Stimulated activated effector memory CD8-positive, alpha-beta T cell treated with anti-CD3 and anti-CD28 coated beads, Interleukin-12 subunit alpha, Interleukin-12 subunit beta, amount 100 ng/mL, for 72 hours (primary cell): ENCODE measurements at places on chromosomes 3 and 15.

- DNase-seq: no peak
These were observed 38.7 kb upstream of the SLCO2A1 start for GRCh38 chr3:134068429-134068828.

GRCh38 chr3:126307591-126308393 is 49.4 kb downstream of the KLF15 start:
- DNase-seq: peak; percentile 20

- no peak for DNase-seq
These were observed 78.1 kb downstream of the CADPS start for GRCh38 chr3:62797132-62797531.

GRCh38 chr15:90097475-90097874 is 4.8 kb downstream of the IDH2 start:
- DNase-seq: peak; percentile 78

DNA sequence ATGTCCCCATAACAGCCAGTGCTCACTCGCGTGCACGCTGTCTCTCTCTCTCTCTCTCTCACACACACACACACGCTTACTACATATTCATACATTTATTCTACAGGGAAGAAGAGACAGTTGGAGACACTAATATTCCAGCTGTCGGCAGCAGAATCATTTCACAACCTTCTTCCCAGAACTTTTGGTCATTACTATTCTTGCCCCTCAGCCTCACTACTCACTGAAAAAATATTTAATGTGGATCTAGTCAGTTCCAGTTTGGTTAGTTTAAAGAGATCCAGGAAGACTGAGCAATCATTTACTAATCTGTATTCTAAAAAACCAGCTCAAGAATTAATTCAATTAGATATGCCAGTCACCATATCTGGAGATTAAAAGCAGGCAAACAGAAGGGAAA is 394.9 kb downstream of the PTPRG start:
- DNase-seq: no peak

GRCh38 chr3:97230486-97230885 is 416.1 kb downstream of the EPHA6 start:
- DNase-seq: no peak

- no peak for DNase-seq
These were observed 7.6 kb downstream of the ICE2 start for GRCh38 chr15:60471314-60471713.

GRCh38 chr3:105661461-105661860 is 207.4 kb downstream of the CBLB start:
- no peak for DNase-seq

DNA sequence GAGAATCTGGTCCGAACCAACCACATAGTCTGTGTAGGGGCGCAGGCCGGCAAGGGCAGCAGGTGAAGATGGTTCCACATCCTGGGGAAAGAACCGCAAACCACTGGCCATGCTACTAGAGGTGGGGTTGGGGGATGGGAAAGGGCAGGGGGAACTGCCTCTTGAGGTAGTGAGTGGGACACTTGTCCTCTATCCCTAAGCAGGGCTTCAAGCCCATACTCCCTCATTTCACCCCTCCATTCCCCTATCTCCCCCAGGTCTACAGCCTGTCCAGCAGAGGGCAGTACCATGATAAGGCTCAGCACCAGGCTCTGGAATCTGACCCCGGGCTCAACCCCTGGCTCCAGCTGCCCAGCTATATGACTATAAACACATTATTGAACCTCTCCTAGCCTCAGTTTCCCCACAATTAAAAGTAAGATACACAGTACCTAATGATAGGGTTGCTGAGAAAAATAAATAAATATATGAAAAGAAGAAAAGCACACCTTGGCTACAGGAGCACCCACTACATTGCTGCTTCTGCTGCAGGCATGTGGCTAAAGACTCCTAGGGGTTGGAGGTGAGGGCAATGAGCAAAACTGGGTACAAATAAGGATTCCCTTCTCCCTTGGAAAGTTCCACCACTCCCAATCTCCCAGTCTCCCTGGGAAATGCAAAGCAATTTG is 6.3 kb downstream of the GORASP1 start:
- DNase-seq: peak; percentile 26

DNA sequence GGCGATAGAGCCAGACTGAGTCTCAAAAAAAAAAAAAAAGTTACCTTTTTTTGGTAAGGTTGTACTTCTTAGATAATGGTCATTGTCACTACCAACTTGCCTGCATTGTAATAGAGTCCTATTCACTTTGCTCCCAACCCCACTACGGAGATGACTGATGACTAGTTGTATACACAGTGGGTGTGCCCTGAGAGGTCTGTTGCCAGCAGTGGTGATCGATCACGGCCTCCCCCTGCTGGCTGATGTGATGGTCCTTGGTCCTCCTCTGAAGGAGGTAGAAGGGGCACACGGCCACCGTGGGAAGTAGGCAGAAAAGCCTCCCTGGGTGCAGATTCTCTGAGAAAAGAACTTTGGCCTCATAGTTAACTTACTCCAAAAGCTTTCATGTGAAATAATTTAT is 10.7 kb downstream of the GCNT3 start:
- peak; percentile 75 for DNase-seq

DNA sequence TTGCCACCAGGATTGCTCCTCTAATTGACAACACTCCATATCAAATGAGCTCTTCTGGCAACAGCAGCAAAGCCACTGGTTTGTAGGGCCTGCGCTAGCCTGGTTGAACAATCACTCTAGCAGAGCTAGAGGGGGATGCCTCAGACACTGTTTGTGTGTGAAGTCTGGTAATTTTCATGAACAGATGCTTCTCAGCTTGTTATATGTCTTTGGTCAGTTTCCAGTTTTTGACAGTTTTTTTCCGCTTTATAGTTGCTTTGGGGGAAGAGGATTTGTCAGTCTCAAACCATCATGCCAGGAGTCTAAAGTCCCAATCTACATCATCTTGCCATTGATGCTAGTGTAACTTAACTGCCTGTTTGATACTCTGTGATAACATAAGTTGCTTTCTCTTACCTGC is 136.0 kb downstream of the HCN4 start:
- no peak for DNase-seq

- DNase-seq: no peak
These were observed 427.9 kb upstream of the RASGRP1 start for GRCh38 chr15:38992506-38992905.

- DNase-seq: no peak
These were observed 37.6 kb downstream of the PTPN23 start for GRCh38 chr3:47418167-47419082.

DNA sequence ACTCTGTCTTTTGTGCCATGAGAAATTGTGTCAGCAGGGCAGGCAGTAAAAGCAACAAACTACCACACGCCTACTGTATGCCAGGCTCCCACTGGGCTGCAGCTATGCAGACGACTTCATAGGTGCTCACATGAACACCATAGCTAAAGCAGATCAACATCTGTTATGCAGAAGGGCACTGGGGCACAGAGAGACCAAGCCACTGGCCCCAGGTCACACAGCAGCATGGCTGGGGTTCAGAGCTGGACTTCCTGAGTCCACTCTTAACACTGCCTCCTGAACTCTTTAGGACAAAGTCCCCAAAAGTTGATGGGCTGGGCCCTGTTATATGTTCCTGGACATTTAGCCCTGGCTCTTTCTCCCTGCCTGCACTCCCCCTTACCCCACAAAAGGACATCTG is 12.4 kb downstream of the TPRA1 start:
- no peak for DNase-seq

DNA sequence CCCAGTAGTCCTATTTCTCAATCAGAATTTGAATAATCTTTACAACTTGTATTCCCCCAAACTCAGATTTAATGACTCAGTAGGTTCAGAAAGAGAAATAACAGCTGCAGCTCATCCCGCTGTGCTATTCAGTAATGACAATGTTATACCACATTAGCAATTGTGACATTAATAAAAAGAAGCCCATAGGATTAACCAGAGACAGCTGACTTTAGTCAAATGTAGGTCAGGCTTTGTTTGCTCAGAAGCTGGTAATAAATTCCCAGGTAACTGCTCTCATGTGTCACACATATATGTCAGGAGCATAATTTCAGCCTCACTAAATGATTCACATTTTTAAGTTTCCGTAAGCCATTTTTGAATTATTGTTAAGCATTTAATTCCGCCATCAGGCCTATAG is 222.0 kb upstream of the UBE2E2 start:
- DNase-seq: no peak

DNA sequence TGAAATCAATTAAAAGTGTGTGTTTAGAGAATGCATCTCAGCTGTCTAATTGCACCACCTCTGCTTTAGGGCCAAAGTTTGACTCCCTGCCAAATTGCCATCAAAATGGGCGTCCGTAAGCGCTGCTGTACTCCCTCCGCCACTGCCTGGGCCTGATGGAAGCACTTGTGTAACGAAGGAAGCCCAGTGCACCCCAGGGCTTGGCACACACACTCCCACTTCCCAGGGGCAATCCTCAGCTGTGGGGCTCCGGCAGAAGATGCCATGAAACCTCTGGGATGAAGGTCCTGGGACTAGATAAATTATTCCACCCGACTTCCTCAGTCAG is 137.8 kb downstream of the RORA start:
- DNase-seq: no peak

- no peak for DNase-seq
These were observed 36.6 kb downstream of the BUB1B start for GRCh38 chr15:40197434-40197833.

- no peak for DNase-seq
These were observed 276.2 kb upstream of the RARB start for GRCh38 chr3:25151903-25152295.

DNA sequence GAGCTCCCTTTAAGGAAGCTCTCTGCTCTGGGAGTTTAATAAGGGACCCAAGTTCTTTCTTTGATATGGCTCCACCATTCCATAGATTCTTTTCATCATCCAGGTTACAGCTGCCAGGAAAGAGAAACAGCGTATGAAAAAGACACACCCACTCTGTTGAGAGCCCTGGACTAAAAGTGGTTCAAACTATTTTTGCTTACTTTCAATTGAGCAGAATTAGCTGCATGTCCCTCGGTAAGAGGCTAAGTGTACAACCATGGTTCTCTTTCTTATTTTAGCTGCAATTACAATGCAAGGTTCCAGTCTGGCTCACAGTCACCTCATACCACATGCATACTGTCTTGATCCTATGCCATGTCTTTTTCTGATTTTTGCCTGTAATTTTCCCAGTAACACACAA is 1288.3 kb downstream of the NSUN3 start:
- no peak for DNase-seq

GRCh38 chr3:101038393-101038792 is 45.2 kb upstream of the ABI3BP start:
- DNase-seq: no peak

DNA sequence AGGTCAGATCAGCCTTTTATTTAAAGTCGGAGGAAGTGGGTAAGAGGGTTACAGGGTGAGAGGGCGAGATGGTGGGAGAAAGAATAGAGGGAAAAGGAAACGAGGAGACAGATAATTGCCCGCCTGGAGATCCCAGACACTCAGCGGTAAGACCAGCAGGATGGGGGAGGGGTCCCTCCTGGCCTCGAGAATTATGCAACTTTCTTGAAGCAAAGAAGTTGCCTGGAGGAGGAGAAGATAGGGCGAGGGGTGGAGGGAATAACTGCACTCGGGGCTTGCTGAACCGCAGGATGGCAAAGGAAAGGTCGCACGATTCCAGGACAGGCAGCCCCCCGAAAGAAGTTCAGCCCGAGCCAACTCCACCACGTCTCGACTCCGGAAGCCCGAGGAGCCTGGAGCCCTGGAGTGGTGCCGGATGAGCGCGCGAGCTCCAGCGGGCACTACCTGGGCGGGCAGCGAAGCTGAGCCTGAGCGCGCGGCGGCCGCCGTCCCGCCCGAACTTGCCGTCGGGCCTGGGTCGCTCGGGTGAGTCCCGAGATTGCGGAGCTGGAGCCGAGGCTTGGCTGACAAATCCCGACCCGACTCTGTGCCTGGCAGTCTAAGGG is 402 bp downstream of the WWTR1 start:
- DNase-seq: peak; percentile 19

DNA sequence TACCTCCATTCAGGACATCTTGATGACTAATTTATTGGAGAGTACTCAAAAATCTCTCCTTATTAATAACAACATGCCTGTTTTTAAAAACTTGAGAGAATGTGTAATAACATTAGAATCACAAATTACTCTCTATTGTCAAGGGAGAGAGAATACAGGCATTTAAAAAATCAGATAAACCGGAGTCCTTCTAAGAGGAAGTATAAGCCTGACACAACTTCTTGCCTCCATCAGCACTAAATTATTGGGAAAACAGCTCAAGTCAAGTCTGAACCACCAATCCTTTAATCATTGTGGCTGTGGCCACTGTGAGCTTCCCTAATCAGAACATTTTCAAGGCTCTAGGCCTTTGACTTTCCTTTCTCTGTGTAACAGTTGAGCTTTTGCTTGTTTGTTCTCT is 38.0 kb downstream of the SSR3 start:
- DNase-seq: no peak

- no peak for DNase-seq
These were observed 239.0 kb upstream of the NAALADL2 start for GRCh38 chr3:174620138-174620537.

- no peak for DNase-seq
These were observed 56.0 kb upstream of the LCTL start for GRCh38 chr15:66621491-66622467.

DNA sequence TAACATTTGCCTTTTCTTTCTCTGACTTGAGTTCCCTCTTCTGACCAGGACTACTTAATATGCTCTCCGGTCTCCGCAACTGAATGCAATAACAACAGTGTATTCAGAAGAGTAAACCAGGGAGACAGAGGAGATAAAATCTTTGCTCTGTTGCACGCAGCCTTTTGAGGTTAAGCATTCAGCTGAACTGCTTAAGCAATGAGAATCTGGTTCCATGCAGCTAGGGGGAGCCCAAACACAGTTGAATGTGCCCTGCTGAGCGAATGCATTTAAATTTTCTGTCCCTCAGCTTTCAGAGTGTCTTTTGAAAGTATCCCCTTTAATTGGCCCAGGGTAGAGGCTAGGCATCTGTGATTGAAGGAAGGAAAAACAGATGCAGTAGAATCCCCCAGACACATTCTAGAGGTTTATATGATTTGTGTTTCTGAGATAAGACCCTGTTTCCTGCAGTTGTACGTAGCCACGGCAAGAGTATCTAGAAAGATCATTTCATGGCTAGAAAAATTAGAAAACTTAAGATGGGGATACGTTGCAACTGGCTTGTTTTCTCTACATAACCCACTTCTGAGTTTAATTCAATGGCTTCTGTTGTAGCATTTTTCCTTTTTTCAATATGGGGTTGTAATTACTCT is 309.6 kb downstream of the TUSC7 start:
- no peak for DNase-seq

- DNase-seq: no peak
These were observed 2.6 kb upstream of the CDV3 start for GRCh38 chr3:133570937-133571320.

DNA sequence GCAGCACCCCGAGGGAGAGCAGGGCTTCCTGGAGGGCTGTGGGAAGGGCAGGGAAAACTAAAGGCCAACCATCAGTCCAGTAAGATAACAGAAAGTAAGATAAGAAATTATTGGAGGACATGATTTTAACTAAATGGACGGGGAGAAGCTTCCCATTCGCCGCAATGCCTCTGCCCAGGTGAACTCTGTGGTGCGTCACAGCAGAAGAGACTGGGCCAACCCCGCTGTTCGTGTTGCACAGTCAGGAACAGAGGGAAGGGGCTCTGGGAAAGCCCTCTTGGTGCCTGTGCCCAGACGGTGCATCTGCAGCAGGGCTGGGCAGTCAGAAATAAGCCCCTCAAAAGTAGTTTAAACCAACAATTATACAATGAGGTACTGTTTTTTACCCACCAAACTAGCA is 284.1 kb downstream of the OCA2 start:
- no peak for DNase-seq

GRCh38 chr3:187742351-187743171 is 2.7 kb downstream of the BCL6 start:
- no peak for DNase-seq
